ENCODE measurements at places on chromosomes 3 and 15. TPM values are rescaled to one million over a fixed set of nuclear protein-coding genes. Genes with fewer than 3 reads are reported as not detected.

DNA sequence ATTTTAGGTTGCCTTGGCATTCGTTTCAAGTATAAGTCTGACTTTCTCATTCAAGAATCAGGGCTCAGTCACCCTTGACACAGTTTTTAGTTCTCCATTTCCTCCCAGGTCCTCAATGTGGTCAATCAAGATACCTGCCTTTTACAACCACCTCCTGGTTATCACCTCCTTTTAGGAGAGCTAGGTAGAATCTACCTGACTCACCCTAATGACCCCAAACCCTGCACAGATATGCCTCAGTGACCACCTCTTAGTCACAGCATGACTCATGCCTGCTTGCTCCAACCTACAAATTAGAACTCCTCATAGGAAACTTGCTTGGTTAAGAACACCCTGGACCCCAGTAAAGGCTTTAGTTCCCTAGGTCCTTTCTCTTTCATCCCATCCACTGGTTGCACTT lies 22.5 kb downstream of the DMXL2 start:
- H3K4me3 ChIP-seq = no peak overlapping the region
- H3K27me3 ChIP-seq = no peaks in the 10 kb centered on the region
- no peaks in the 10 kb centered on the region for H3K36me3 ChIP-seq
- H3K27ac ChIP-seq = no peak overlapping the region
- no peaks in the 10 kb centered on the region for H3K4me1 ChIP-seq

GRCh38 chr3:76131396-76132153 lies 346.2 kb upstream of the ZNF717 start:
- no peak overlapping the region for H3K27ac ChIP-seq
- no peaks in the 10 kb centered on the region for H3K27me3 ChIP-seq
- no peak for DNase-seq
- no peaks in the 10 kb centered on the region for H3K36me3 ChIP-seq
- no peak overlapping the region for H3K4me3 ChIP-seq

ZNF280D gene
- 20.5 TPM for total RNA-seq

DNA sequence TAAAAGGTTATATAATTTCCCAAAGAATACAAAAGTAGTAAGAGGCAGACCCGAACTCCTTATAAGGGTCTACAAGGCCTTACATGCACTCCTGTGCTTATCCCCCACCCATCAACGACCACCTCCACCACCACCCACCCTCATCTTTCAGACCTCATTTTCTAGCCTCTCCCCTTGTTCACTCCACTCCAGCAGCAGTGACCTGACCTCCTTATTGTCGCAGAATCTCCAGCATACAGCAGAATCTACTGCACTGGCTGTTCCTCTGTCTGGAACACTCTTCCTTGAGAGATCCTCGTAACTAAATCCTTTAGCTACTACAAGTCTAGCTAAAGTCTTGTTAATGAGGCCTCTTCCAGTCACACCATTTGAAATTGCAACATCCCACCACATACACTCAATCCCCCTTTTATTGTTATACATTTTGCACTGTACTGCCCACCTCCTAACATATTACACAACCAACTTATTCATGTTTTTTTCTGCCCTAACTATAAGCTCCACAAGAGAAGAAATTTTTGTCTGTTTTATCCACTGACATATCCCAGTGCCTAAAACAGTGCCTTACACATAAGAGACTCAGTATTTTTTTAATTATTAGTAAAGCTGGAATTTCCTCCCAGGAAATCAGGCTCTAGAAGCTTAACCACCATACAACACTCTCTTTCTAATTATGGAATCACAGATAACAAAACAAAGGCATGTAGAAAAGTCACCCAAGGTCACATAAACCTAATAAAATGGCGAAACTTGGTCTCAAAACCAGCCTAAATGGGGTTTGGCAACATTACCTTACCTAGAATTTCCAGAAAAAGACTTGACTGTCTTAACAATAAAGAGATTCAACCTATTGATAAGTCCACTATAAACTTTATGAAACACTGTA lies 40.2 kb downstream of the ZNF148 start:
- H3K27me3 ChIP-seq = no peaks in the 10 kb centered on the region
- peaks cover 9% of the 10 kb centered on the region for H3K4me1 ChIP-seq
- DNase-seq = no peak
- no peak overlapping the region for H3K27ac ChIP-seq
- H3K36me3 ChIP-seq = no peaks in the 10 kb centered on the region

DNA sequence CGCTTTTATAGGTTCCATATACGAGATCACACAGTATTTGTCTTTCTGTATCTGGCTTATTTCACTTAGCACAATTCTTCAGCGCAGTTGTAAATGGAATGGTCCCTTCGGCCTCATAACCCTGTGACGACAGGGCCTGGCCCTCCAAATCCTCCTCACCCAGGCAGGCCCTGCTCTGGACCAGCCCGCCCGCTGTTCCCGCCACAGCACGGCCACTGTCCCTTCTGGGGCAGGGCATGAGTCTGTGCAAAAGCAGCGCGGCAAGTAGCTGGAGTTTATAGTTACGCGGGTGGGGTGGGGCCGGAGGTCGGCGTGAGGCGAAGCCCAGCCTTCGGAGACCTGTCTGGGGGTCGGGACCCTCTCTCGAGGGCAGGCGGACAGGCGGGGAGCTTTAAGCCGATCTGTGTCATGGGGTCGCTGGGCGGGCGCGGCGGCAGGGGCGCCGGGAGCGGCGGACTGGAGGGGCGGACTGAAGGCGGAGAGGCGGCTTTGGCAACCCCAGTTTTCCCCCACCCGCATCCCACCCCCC lies 543 bp downstream of the ARPIN start:
- H3K27me3 ChIP-seq = no peaks in the 10 kb centered on the region
- DNase-seq = no peak
- peak overlapping the region; percentile 74 for H3K27ac ChIP-seq
- peaks cover 18% of the 10 kb centered on the region for H3K36me3 ChIP-seq
- peaks cover 12% of the 10 kb centered on the region for H3K4me1 ChIP-seq

FXR1 gene
- total RNA-seq = 9.6 TPM

GRCh38 chr3:30161375-30161774 lies 445.0 kb upstream of the TGFBR2 start:
- no peaks in the 10 kb centered on the region for H3K36me3 ChIP-seq
- H3K4me1 ChIP-seq = peaks cover 4% of the 10 kb centered on the region
- H3K27me3 ChIP-seq = no peaks in the 10 kb centered on the region
- no peak overlapping the region for H3K27ac ChIP-seq
- H3K4me3 ChIP-seq = no peak overlapping the region

DNA sequence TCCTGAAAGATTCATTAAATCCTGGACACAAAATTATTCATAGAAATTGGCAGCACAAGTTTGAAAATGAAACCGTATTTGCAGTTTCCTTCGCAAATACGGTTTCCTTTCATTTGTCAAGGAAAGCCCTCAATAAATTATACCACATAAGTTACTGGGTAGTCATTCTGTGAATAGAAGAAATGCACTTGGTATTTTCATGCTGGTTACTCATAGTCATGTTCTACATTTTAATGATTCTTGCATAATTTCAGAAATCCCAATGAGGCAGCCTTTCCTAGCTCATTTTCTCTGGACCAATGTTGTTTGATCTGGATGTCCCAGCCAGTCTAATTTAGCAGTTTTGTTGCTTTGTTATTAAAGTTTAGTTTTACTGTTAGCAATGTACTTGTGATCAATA lies 43.2 kb downstream of the MINAR1 start:
- no peak overlapping the region for H3K4me3 ChIP-seq
- no peaks in the 10 kb centered on the region for H3K27me3 ChIP-seq
- H3K27ac ChIP-seq = no peak overlapping the region
- H3K36me3 ChIP-seq = no peaks in the 10 kb centered on the region
- no peaks in the 10 kb centered on the region for H3K4me1 ChIP-seq

GRCh38 chr3:6612034-6612616 lies 248.8 kb upstream of the GRM7 start:
- DNase-seq = no peak
- no peaks in the 10 kb centered on the region for H3K36me3 ChIP-seq
- H3K27me3 ChIP-seq = no peaks in the 10 kb centered on the region
- no peaks in the 10 kb centered on the region for H3K4me1 ChIP-seq
- no peak overlapping the region for H3K4me3 ChIP-seq

AMOTL2 gene
- 156 TPM for total RNA-seq

FURIN gene
- total RNA-seq = 86.3 TPM

GRCh38 chr15:70039917-70040316 lies 57.8 kb downstream of the TLE3 start:
- H3K27me3 ChIP-seq = no peaks in the 10 kb centered on the region
- H3K36me3 ChIP-seq = no peaks in the 10 kb centered on the region
- H3K27ac ChIP-seq = no peak overlapping the region
- no peak overlapping the region for H3K4me3 ChIP-seq

TRIM42 gene
- not detected for total RNA-seq

LRTM1 gene
- not detected for total RNA-seq
